T-helper 2 cell (primary cell): ENCODE measurements at places on chromosomes 7 and 10.

DNA sequence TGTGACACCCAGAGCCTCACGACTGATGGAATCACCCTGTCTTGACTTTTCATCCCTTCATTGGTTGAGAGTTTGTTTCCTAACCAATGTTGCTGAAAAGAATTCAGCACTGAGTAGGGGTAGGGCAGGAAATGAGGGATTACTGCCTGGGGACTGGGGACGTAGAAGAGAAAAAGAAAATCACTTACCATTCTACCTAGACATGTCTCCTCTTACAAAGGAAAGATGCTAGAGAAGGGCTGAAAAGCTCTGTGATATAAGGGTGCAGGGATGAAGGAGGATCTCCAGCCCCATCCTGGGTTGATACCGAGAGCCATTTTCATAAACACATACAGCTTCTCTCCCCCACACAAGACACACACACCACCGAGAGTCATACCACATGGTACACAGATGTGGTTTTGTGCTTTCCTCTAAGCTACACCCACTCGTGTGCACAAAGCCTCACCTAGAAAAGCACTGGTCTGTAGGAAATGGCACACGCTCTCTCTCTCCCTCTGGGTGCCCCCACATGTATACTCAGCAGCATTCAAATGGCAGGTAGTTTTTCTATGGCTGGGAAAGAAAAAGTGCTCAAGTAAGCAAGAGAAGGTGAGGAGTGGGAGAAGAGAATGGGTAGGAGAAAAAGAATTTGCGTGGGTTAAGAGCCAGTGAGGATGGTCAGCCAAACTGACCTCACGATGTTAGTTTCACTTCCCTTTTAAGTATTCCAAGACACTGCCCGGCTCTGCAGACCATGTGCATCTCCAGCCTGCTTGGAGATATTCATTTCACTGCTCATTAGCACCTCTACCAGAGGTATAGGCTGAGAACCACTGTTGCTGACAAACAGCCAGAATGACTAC, 85.8 kb downstream of the CALD1 start:
- DNase-seq, result no peak

- no peak for DNase-seq
Measured at GRCh38 chr7:76296743-76297740, 5.4 kb upstream of the HSPB1 start.

- no peak for DNase-seq
Measured at GRCh38 chr7:75772081-75773077, at the start of gene CCL26. CCL26 (minus strand) TSS chr7:75772211; CDS start chr7:75772176, 35 bp downstream.

GRCh38 chr10:68315582-68315981, 16.3 kb upstream of the HNRNPH3 start:
- no peak for DNase-seq

- no peak for DNase-seq
Measured at GRCh38 chr7:152312316-152312715, 123.5 kb downstream of the KMT2C start.

DNA sequence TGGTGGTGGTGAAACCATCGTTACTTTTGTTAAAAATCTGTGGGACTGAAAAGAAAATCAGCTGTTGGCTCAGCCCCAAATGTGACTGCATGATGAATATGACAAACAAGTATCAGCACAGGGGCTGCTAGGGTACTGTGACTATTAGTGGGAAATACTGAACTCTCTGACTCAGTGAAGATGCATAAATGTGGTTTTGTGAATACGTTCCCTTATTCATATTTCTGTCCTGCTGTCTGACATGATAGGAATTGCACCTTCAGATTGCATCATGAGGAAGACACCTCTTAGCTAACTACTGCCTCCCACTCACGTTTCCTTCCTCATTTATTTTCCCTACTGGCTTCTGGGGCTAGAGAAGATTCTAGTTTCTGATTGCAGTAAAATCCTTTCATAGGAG, 1.4 kb downstream of the CLEC5A start:
- DNase-seq, result no peak

DNA sequence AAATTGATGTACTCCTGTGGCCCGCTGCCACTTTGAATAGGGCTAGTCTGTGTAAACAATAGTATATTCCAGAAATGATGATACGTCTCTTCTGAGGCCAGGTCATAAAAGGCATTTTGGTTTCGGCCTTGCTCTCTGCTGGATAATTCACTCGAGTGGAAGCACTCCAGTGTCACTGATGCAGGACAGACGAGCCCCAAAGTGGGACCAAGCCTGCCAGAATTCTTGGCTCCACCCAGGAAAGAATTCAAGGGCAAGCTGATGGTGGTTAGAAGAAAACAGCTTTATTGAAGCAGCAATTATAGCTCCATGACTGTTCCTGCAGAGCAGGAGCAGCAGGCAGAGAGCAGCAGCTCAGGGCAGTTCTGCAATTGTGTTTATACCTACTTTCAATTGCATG, 717.6 kb downstream of the GRM8 start:
- DNase-seq, result no peak

GRCh38 chr7:134995239-134996096, 9.2 kb downstream of the AGBL3 start:
- DNase-seq, result no peak

DNA sequence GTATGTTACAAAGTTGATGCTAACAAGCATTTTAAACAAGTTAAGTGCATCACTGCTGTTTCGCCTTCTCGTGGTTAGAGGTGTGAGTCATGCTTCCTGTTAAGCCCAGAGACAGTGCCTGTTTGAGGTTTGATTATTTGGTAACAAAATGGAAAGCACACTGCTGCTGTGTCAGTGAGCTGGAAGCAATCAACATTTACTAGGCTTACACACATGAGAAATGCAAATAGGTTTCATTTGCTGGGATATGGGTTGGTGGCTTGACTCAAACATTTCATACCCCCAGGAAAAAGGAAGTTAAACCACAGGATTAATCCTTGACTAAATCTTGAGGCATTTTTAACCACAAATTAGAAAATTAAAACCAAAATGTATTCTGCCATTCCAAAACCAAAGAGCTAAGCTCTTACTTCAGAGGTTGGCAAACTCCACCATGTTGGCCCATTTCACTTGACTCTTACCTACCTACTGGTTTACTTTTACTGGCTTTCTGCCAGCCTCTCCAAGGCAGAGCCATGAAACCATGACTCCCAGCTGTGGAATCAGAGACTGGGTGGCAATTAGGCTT, 139.2 kb downstream of the ETV1 start:
- DNase-seq, result peak; percentile 67

DNA sequence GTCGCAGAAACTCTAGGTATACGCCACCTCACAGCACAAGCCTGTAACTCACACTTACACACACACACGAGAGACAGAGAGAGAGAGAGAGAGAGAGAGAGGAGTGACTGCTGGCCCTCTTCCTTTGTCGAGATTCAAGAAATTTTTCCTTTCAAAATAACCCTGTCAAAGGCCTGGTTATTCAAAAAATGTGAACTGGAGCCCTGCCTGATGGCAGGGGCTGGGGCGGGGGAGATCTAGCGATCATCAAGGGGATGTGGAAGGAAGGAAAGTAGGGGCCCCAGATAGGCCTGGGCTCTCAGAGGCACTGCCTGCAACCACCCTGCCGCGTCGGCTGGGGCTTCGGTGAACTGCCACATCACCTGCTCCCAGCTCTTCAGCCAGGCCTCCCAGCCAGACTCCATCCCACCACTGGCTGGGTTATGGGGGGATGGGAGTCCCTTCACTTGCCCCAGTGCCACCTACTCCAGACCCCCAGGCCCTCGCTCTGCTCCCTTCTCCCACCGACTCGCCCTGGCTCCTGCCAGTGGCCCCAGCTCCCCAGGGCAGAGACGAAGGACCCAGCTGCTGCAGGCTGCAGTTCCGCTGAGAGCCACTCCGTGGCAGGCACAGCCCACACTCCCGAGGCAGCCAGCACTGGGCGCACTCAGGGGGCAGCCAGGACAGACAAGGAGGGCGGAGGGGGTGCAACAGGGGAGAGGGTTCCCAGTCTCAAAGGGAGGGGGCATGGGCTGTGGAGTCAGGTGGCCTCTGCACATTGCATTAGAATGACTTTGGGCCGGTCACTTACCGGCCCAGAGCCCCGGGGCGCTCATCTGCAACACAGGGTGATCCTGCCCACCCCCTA, 15.3 kb downstream of the KCNH2 start:
- DNase-seq, result peak; percentile 56

DNA sequence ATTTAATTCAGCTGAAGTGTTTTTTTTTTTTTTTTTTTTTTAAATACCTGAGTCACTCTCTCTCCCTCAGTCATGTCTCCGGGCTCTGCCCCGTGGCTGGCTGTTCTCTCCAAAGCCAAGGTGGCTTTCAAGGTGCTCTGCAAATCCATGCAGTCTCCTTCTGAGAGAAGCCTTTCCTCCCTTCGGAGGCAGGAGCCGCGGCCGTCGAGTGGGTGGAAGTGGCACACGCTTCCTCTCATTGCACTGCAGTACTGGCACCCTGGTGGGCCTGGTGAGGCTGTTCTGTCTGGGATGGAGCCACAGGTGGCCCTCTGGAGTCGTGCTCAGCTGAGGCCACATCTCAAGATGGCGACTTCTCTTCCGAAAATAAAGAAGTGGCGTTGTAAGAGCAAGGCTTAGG, 221.8 kb downstream of the GLRX3 start:
- DNase-seq, result no peak

DNA sequence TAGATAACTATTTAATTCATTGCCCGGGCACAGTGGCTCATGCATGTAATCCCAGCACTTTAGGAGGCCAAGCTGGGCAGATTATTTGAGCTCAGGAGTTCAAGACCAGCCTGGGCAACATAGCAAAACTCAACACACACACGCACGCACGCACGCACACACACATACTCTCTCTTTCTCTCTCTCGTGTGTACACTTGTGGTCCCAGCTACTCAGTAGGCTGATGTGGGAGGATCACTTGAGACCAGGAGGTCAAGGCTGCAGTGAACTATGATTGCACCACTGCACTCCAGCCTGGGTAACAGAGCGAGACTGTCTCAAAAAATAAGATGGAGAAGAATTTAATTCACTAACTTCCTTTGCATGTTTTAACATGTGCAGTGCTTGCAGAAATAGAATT, 38.1 kb downstream of the PTPN12 start:
- no peak for DNase-seq

DNA sequence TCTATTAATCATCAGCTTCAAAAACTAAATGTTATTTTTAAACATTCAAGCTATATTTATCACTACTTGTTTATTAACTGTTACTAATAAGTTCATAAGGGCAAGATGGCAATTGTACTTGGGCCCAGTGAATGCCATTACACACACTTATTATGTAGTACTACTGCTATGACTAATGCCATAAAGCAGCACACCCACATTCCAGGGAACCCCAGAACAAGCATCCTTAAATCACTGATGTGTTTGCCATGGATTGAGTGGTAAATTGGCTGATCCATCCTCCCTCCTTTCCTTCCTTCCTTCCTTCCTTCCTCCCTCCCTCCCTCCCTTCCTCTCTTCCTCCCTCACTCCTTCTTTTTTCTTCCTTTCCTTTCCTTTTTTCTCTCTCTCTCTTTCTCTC, 37.4 kb upstream of the RSU1 start:
- DNase-seq, result no peak

DNA sequence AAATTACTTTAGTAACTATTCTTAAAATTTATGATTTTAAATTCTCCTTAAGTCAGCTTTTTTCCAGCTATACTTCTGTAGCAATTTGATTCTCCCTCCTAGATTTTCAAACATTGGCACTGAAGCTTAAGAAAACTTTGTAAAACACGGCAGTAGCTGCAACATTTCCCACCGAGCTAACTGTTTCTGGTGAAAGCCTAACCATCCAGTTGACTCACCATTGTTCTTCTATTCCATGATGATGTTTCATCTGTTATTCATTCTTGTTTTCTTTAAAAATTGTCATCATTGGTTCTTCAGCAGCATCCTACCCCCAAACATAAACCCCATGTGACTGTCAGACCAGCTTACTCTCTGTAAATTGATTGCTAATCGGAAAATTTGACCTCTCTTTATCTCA, 312.3 kb downstream of the DGKB start:
- DNase-seq, result no peak

- DNase-seq, result no peak
Measured at GRCh38 chr7:99459087-99459486, 6.9 kb downstream of the ATP5MF start.

GRCh38 chr7:150998341-150998740, 7.5 kb downstream of the NOS3 start:
- DNase-seq, result no peak

- DNase-seq, result no peak
Measured at GRCh38 chr10:109474261-109474660, 449.1 kb downstream of the XPNPEP1 start.

DNA sequence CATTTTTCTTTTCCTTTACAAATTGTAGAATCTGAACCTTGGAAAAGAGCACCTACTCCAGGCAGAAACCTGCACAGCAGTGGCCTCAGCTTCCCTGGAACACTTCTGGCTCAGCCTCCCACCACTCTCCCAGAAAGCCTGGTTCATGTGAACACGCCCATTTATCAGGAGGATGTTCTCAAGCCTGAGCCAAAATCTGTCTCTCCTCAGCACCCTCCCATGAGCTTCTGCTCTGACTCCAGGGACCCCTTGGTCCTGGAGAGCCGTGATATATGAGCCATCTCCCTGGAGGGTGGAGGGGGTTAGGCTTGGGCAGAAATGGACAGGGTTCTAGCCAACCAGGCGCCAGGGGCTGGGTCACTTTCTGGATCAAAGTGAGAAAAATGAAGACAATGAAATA, 10.1 kb downstream of the GDF2 start:
- DNase-seq, result no peak

DNA sequence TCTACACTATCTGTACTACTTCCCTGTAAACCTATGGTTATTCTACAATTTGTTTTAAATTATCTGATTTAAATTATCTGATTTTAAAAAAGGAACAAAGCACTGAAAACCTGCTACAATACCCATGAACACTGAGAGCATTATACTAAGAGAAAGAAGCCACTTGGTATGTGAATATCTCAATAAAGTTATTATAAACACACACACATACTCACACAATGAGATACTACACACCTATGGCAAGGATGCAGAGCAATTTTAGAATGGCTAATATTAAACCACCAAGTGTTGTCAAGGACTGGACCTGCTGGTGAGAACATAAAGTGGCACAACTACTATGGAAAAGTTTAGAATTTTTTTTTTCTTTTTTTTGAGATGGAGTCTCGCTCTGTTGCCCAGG, 82.7 kb downstream of the IGF2BP3 start:
- DNase-seq, result no peak

- DNase-seq, result no peak
Measured at GRCh38 chr7:114426824-114427223, 12.2 kb downstream of the FOXP2 start.
